GM23248 (cell line): ENCODE measurements at places on chromosomes 3 and 15.

DNA sequence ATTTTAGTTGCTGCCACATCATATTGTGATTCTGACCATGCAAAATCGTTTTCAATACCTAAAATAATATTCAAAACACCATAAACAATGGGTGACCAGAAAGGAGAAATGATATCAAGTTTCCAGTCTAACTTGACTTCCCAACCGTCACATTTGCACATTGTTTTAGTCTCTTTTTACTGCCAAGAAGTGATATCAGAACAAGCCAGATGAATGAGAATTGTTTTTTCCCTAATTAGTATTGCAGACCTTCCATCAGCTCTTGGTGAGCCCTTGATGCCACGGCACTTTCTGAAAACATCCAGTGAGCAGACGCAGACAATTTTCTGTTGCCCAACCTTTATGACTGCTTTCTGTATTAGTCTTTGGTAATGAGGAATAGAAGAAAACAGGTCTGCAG is 62.5 kb downstream of the SPATA16 start:
- no peak for DNase-seq

DNA sequence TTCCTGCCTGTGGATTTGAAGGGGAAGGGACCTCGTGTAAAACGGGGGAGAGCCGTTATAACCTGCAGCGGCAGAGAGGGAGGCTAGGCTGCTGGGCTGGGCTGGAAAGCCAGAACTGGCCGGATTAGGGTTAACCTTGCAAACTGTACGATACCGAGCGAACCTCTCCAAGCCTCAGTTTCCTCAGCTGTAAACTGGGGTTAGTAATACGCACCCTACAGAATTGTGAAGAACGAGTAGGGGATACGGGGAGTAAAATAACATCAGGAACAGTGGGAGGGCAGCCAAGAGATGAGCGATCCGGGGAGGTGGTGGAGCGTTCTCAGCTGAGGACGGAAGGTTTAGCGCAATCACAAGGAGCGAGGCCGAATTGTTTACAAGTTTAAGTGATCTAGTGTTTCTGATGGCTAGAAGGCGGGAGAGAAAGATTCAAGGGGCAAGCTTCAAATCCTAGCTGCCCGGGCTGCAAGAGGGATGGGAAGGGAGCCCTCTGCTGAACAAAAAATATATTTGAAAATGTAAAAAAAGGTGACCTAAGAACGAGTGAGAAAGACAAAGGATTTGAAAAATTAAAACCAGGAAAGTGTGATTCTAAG is 768 bp upstream of the SEMA5B start:
- DNase-seq, result peak; percentile 84

- DNase-seq, result peak; percentile 79
Measured at GRCh38 chr3:188067932-188068331, 86.0 kb upstream of the LPP start.

DNA sequence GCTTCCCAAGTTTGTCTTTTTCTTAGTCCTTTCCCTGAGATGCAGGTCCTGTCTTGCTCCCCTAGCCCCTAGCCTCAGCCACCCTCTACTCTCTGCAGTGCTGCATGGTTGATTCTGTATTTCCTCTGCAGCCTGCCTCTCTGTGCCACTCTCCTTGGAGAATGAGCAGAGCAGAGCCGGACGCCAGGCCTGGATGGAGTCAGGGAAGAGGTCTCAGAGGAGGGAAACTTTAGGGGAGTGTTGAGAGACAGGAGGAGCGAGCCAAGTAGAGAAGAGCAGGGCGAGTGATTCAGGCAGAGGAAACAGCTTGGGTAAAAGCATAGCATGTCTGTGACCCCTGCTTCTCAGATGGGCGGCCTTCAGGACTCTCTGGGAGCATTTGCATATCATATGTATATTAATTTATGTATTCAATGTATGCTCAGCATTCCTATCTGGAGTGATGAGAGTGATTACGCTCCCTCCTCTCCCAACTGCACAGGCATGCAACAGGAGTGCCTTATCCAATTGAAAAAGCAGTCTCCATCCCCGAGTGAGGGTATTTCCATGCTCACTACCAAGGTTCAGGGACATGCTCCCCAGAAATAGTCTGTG is 166.7 kb downstream of the RORA start:
- no peak for DNase-seq

GRCh38 chr3:49295489-49296058 is 18.5 kb upstream of the C3orf62 start:
- peak; percentile 68 for DNase-seq

- DNase-seq, result peak; percentile 56
Measured at GRCh38 chr15:27241943-27242342, 271.0 kb downstream of the GABRG3 start.

- DNase-seq, result no peak
Measured at GRCh38 chr3:148230473-148230872, 467.2 kb upstream of the AGTR1 start.

DNA sequence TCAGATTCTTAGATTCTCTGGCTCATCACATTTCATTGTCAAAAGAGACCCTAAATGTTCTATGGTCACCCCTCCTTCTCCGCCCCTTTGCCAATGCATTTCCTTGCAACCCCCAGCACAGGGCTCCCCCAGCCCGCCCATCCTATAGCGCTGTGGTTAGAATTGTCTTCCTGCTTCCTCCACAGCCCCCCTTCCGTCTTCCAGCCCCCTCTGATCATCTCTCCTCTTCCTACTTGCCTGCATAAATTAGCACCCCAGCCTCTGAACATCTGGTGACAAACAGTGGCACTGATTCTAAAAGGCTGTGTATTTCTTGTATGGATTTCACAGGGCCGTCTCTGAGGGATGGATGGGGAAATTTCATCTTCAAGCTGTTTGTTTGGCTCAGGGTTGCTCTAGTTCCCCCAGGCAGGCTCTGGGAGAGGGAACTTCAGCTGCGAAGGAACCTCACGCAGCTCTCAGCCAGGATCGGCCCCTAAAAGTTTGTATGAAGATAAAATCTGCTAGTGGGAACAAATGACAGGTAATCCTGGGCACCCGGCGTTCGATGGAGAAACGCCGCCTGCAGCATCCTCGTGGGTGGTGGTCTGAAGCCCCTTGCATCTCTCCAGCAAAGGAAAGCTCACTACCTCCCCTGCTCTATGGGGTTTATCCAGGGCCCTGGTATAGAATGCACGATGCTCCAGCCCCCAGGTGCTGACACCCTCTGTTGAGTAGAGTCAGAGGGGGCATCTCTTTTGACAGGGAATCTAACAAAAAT is 83.0 kb downstream of the WNT7A start:
- DNase-seq, result no peak

GRCh38 chr3:71560665-71561064 is 22.9 kb downstream of the FOXP1 start:
- no peak for DNase-seq

DNA sequence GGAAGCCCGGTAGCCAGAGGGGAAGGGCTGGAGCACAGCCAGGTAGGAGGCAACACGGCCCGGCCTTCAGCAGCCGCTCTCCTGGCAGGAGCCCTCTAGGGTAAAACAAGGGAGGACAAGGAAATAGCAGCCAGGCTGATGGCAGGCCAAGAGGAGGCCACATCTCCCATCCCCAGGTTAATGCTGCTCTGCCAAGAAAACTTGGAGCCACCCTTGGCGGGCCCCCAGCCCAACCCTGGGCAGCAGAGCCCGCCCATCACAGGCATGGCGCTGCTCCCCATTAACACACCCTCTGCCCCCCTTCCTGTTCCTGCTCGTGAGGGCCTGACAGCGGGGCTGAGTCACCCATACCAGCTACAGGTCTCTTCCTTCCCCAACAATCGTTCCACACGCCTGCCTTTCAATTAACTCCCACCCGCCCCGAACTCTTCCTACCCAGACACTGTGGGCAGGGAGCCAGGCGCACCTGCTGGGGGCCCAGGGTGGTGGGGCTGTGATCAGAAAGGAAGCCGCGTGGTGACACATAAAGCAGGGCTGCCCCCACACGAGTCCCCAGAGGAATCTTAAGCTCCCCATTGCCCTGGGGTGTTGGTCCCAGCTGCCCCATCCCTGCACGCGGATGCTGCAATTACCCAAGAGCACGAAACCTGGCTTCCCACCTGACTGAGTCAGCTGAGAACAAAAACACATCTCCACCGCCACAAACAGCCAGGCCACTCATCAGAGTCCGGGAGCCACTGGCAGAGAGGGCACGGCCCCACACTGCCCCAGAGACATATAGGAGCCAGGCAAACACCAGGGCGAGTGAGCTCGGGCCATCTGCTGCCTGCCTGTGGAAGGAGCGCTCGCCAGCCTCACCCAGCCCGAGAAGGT is at the start of gene C15orf62:
TSS of gene C15orf62 (plus strand) at position 707 of the 873 bp plus-strand sequence. CDS start 516 bp downstream, outside the sequence.
- DNase-seq, result peak; percentile 33

- DNase-seq, result peak; percentile 44
Measured at GRCh38 chr15:78148392-78149067, 632 bp upstream of the IDH3A start.

DNA sequence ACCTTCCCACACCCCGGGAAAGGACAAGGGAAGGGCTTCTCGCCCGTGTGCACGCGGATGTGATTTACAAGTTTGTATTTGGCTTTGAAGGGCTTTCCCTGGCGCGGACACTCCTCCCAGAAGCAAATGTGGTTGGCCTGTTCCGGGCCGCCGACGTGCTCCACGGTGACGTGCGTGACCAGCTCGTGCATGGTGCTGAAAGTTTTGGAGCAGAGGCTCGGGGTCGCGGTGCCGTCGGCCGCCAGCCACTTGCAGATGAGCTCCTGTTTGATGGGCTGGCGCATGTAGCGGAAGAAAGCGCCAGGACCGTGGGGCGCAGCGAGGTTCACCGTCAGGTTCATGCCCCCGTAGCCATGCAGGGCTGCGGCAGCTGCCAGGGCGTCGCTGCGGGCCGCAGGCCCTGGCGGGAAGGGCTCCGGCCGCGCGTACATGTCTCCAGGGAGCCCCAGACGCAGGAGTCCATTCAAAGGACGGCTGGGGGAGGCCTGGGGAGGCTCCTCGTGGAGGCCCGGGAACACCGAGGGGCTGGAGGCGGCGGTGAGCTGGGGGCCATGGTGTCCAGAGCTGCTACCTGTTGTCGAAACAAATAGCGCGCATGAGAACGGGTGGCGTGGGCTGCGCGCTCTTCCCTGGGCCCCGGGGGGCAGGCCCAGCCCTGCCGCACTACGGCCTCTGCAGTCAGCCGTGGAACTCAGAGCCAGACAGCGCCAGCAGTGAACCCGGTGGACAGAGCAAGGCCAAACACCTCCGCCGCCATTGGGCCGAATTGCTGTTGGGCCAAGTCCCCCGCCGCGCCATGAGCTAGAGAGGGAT is 10.2 kb downstream of the ZIC4 start:
- no peak for DNase-seq

GRCh38 chr15:68154923-68155559 is 50.1 kb downstream of the CALML4 start:
- DNase-seq, result peak; percentile 82

GRCh38 chr15:51229907-51230330 is 108.5 kb downstream of the CYP19A1 start:
- DNase-seq, result peak; percentile 72

DNA sequence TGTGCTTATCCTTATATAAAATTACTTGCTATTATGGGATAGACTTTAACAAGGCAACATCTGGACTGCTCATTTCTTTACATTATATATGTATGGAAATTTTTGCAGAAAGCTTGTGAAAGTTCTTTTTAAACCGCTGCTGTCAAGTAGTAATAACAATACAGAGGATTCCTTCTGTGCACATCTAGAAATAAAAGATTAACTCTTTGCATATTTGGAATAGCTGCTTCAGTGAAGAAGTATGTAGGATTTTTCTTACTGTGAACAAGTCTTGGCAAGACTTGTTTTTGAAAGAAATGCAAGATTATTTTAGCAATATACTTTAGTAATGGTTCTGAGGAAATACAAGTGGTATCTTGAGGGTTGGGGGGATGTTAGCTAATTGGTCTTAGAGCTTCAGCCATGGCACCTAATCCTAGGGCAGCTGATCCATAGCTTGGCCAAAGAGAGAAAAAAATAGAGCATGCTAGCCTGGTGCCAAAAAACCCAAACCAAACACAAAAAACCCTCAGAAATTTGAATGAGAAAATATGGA is 4.3 kb downstream of the PRKCI start:
- DNase-seq, result peak; percentile 8

GRCh38 chr3:78049521-78049920 is 1009.6 kb downstream of the ROBO2 start:
- no peak for DNase-seq

GRCh38 chr15:71581398-71581930 is 228.9 kb upstream of the NR2E3 start:
- DNase-seq, result peak; percentile 23

DNA sequence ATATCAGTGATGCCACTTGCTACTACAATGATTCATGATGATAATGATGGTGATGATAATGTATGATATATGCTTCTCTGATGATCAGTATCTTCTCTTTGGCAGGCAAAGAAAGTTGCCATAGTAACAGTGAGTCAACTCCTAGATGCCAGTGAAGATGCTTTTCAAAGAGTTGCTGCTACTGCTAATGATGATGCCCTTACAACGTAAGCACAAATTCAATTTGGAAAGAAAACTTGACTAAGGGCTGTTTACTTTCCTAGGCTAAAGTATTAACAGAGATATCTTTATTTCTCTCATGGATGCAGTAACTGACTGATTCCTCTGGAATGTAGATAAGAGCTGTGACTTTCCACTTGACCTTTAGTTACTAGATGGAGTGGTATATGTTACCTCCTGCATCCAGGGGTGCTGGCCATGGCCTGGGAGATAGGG is 27.8 kb downstream of the ADGRG7 start:
- DNase-seq, result peak; percentile 44

- peak; percentile 42 for DNase-seq
Measured at GRCh38 chr3:144496141-144496835, 524.7 kb downstream of the DIPK2A start.

DNA sequence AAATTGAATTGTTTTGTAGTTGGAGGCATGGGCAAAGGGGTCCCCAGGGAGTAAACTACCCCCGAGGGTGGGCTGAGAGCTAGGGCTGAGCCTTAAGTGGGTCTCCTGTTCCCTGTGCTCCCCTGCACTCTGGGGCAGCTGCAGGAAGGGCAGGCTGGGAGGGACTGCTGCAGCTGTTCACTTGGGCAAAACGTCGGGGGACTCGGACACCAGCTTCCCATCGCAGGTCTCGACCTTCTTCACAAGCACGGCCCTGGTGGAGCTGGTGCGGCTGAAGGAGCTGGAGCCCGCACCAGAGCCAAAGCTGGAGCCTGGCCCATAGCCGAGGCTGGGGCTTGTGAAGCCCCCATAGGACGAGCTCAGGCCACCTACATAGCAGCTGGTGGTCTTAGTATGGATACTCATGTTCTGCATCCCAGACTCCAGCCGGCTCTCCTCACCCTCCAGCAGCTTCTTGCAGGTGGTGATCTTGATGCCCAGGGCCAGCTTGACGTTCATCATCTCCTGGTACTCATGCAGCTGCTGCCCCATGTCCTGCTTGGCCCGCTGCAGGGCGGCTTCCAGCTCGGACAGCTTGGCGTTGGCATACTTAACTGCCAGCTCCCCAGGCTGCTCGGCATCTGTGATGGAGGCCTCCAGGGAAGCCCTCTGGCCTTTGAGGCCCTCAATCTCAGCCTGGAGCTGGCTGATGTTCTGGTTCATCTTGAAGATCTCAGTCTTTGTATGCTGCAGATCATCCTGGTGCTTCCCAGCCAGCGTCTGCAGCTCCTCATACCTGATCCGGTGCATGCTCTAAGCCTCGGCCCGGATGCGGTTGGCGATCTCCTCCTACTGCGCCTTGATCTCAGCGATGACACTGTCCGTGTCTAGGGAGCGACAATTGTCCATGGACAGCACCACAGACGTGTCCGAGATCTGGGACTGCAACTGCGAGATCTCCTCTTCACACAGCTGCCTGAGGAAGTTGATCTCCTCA is 423.5 kb upstream of the ARPP21 start:
- DNase-seq, result no peak

GRCh38 chr3:10173095-10173925 is 8.6 kb downstream of the IRAK2 start:
- peak; percentile 56 for DNase-seq
